Activated T-cell treated with anti-CD3 and anti-CD28 coated beads for 48 hours (primary cell): ENCODE measurements at places on chromosomes 5 and 9.

- no peak for DNase-seq
Observed at GRCh38 chr9:129458663-129459546, 162.0 kb downstream of the C9orf50 start.

GRCh38 chr5:14581891-14582796, 552 bp downstream of the OTULINL start:
- DNase-seq: peak; percentile 76

GRCh38 chr5:149256451-149256850, 15.2 kb upstream of the AFAP1L1 start:
- DNase-seq: no peak

DNA sequence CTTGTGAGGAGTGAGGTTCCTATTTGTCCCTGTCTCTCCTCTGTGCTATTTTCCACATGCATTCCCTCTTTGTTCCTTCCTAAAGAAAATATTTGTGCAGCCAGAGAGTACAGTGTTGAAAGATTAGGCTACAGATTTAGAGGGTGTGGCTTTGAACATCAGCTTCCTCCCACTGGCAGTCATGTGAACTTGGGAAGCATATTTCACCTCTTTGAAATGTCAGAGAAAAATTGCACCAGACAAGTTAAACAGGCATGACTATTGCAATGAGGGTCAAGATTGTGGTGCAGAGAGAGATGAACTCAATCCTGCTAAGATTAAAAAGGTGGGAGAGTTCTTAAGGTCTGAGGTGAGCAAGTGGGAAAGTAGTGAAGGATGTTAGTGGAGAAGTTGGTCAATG, 641.0 kb downstream of the DNAH5 start:
- no peak for DNase-seq

- no peak for DNase-seq
Observed at GRCh38 chr9:96513622-96514021, 63.7 kb downstream of the HABP4 start.

GRCh38 chr5:69170495-69170894, 3.5 kb downstream of the CCNB1 start:
- DNase-seq: no peak

DNA sequence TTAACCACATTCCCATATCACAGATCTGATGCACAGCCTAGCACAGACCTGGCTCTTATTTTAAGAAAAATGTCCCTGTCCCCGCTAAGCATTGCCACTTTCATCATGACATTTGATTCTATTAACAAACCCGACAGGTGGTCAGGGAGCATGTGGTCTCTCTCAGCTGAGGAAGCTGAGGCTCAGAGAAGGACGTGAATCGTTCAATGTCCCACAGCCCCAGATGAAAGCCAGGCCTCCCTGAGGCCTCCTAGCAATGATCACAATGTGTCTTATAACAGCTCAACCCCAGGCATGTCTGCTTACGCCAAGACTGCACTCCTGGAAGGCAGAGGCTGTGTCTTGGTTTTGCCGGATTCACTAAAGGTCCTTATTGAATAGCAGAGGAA, 10.4 kb upstream of the CRB2 start:
- DNase-seq: no peak

- DNase-seq: no peak
Observed at GRCh38 chr9:114290561-114290986, 32.3 kb upstream of the ORM1 start.

- DNase-seq: no peak
Observed at GRCh38 chr9:127458921-127459320, 7.6 kb downstream of the LRSAM1 start.

GRCh38 chr9:115117999-115118878, at the start of gene TNC:
Gene TNC (minus strand): TSS chr9:115118157. CDS start chr9:115091018, 27,139 bp downstream.
- no peak for DNase-seq

DNA sequence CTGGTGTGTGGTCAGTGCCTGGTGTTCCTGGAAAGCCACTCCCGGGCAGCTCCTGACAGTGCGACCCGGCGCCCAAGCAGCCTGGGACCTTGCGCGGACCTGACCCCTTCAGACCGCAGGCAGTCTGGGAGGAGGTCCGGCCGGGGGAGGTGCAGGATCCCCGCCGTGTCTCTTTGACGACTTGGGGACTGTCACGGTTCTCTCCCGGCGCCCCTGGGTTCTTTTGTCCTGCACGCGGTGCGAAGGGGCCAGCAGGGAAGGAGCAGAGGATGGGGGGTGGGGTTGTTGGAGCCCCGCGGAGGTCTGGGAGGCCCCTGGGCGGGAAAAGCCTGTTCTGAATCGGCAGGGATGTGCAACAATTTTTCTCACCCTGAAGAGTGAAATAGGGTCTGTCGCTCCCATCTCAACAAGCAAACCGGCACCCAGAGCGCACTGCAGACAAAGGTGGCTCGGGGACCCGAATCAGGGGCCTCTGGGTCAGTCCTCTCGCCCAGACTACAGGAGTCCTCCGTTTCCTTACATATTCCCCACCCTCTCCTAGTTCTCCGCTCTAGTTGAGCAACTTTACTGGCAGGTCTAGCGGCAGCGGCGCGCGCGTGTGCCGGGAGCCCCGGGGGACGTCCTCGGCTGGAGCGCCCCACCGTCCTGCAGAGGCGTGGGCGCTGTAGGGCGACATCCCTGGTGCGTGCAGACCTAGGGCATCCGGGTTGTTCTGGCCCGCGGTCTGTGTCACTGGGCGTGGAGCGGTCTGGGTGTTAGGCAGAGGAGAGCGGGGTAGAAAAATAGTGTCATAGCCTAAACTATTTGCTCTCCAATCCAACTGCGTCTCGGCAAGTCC, 1.2 kb downstream of the VCAN start:
- DNase-seq: peak; percentile 21

GRCh38 chr5:143177263-143177983, 226.1 kb downstream of the NR3C1 start:
- DNase-seq: no peak

DNA sequence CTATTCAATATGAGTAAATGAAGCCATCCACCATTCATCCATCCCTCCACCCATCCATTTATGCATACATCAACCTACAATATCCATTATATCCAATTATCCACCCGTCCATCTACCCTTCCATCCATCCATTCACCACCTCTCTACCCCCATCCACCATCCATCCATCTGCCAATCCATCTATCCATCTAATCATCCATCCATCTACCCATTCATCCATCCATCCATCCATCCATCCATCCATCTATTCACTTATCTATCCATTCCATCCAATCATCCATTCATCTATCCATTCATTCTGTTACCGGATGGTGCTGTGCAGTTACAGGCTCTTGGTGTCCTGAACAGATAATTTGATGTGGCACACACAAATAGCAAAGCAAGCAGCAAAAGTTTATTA, 10.7 kb downstream of the PAEP start:
- no peak for DNase-seq

DNA sequence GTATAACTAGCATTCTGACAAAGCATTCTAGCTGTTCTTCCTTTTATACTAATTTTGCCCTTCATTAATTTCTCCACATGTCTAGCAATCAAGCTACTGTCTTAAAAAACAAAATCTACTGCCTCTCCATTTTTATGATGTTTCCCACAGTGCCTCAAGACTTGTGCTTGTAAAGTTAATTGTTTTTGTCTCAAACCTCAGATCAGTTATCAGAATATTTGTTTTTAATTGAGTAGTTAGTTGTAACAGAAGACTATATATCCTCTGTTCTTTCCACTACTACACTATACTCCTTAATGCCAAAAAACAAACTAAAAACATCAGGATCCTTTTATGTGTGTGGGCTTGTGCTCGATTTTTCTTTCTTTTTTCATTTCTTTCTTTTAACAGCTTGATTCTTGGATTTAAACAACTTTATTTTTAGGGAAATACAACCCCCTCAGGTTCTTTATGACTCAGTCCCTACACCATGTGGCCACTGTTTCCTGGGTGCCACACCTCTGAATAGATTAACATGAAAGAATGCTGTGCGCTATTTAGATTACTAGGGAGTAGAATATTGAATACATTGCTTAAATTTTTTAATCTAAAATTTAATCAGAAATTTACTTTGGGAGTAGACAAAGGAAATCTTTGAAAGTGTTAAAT, 1.2 kb downstream of the ASPN start:
- DNase-seq: no peak

DNA sequence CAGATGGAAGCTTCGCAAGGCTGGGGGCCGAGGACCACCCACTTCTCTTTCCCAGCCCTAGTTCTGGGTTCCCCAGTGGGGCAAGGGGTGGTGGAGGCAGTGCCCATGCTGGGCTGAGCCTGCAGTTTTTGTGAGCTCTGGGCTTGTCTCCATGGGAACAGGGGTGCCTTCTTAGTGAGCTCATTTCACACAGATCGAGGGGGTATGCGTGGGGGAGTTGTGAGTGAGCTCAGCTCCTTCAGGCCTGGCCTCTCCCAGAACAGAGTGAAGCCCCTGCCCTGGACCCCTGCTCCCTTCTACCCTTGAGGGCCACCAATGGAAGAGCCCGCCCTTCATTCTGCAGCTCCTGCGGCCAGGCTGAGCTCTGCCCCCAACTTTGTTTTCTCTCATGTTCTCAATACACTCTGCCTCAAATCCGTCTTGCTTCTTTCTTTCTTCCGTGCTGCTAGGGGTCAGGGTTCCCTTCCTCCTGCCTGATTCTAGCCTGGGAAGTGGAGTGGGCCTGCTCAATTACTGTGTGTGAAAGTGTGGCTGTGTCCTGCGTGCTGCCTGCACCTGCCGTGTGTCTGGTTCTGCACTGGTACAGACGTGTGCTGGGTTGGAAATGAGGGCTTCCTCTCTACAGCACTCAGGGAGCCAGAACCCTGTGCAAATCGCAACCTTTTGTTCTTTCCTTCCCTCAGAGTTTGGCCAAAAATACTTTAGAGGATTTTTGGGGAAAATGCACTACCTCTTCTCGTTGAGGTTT, 9.0 kb upstream of the MYOZ3 start:
- no peak for DNase-seq

- DNase-seq: no peak
Observed at GRCh38 chr5:77463905-77464304, 28.2 kb downstream of the WDR41 start.

DNA sequence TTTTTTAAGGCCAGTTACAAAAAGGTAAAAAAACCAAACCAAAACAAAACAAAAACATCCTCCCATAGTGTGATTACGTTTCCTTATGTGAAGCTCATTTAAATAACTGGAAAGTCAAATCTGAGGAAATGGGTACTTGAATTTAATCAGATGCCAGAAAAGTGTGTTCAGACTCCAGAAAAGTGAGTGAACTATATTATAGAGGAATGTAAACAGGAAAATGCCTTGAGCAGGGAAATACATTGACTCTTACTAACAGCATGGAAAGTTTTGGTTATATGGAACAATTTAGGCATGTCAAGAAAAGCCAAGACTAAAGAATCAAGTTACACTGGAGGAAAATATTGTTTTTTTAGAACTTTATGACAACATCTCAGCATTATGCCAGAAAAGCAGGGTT, 37.8 kb upstream of the RNF20 start:
- DNase-seq: no peak

DNA sequence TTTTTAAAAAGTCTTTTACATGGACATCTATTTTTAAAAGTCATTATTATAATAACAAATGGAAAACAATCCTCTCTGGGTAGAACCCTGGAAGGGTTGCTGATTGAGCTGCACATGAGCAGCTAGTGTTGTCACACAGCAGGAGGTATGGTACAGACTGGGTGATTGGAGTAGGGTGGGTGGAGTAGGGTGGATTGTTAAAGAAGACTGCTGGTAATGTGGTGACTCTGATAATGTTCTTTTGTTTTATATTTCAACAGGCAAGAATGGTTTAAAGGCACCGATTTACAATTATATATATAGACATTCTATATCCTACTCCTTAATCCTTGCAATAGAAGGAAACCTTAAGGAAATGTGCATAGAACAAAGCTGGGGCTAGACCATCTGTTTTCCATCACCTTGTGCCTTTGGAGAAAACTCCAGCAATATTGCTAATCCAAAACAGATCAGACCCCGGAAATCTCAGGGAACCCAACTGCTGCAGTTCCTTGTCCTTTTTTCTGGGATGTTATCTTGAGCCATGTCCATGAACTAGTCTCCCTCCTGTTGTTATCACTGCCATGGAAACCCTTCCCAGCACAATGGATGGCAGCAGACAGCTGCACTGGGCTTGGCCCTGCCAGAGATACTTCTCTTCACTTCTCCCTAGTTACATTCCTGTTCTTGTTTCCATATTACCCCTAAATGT, 129.7 kb downstream of the YIPF5 start:
- no peak for DNase-seq

DNA sequence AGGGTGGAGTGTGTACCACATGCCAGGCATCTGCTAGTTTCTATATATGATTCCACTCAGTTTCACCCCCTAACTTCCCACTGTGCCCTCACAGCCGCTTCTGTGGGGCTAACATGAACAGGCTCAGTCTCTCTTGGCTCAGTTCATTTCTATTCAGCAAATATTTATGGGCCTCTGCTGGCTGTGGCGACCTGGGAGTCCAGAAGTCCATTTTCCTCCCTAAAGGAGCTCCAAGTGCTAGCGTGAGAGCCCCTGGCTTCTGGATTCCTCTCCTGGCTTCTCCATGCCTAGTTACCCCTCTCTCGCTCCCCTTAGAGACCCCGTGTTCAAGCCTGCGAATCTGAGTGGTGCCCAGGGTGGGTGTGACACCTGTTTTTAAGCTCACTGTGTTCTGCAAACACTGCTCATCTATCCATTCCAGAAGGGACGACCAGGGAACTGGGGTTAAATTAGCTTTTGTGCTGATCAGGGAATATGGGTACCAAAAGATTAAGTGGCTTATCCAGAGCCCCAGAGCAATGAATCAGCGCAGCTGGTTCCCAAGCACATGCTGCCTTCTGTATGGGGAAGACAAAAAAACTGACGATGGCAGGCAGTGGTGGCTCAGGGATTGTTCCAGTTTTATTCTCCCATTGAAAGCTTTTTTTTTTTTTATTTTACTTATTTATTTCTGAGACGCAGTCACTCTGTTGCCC, 57.6 kb downstream of the HMCN2 start:
- no peak for DNase-seq

- DNase-seq: no peak
Observed at GRCh38 chr9:17509701-17510100, 69.2 kb upstream of the SH3GL2 start.

- DNase-seq: no peak
Observed at GRCh38 chr5:2181149-2181548, 298.4 kb upstream of the IRX4 start.

DNA sequence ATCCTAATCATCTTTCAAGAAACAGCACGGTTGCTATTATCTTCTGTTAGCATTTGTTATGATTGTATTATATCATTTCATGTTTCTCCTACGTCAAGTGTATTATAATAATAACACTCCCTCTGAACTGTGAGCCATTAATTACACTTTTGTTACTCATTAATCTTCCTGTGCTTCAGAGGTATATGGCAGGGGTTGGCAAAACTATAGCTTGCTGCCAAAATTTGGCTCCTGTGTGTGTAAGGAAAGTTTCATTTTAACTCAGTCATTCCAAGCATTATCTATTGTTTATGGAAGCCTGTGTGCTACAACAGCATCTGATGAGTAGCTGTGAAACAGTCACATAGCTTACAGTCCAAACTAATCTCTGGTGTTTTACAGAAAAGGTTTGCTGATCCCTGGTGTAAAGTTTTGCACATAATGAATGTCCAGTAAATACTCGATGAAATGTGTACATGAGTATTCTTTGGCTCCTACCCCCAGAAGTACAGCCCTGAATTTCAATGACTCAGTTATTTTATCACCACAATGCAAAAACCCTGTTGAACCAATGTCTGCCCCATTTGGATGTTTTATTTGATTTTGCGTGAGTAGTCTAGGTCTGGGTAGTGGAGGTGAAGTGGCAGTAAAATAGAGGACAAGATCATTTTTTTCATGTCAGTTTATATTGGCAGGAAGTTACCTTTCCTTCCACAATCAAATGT, 648.2 kb downstream of the MAT2B start:
- no peak for DNase-seq
